ENCODE measurements at places on chromosomes 7 and 10. TPM values are rescaled to one million over a fixed set of nuclear protein-coding genes. Genes with fewer than 3 reads are reported as not detected.

The THSD7A gene
- 0.86 TPM for total RNA-seq

The PAX4 gene
- not detected for total RNA-seq

- DNase-seq = no peak
Measured at GRCh38 chr10:58352956-58353610, 18.3 kb downstream of the UBE2D1 start.

DNA sequence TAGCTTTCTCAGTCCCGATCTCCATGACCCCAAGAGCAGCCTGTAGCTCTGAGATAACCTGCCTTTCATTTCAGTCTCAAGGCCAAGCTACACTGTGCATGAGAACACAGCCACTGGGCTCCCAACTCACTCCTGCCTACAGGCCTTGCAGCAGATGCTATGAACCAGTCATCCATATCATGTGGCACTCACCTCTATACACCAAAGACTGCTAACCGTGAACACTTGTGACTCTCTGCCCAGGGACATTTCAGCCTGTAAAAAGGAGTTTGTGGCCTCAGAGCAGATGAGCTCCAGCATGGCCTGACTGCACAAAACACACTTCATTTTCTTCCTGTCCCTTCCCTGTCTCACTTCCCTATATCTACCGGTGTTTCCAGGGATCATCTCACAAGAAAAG, 56.9 kb upstream of the NPY start:
- no peak for DNase-seq

The PLXDC2 gene
- 25.4 TPM for total RNA-seq

GRCh38 chr10:116254422-116255155, 18.4 kb downstream of the GFRA1 start:
- DNase-seq = no peak

The C10orf67 gene
- total RNA-seq = not detected

All from endodermal cell (in vitro differentiated cells).